ENCODE measurements at places on chromosomes 16 and 17.

DNA sequence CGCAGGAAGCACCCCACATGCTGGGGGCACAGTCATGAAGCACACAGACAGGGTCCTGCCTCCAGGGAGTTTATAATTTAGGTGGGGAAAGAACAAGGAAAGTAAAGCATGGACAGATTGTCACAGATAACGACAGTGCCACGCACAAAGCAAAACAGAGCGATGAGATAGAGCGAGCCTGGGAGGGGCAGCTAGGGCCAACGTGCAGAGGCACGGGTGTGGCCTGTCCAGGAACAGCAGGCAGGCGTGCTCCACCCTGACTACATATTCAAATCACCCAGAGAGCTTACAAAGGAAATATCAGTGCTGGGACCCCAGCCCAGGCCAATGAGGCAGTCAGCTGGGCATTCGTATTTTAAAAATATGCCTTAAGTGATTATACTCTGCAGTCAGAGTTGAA is 16.8 kb downstream of the LGALS9 start:
- DNase-seq: no peak

GRCh38 chr17:80096561-80097021 is 4.8 kb upstream of the GAA start:
- no peak for DNase-seq

DNA sequence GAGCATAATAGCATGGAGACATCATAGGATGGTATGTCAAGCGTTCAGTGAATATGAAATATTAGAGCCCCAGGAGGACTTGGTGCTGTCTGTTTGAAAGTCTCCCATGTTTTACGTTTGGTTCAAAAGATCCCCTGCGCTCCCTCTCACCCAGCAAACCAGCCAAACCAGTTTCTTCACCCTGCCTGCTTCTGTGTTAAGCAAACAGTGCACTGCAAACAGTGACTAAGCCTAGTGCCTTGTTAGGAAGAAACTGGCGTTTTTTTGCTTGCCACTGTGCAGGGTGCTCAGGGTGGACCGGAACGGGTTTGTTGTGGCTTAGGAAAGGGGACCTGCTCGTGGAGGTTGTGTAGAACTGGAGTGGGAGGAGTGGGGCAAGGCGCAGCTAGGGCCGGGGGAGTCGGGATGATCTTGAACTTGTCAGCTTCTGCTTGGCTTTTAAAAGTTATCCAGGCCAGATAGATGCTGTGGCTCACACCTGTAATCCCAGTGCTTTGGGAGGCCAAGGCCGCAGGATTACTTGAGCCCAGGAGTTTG is 7.7 kb downstream of the CDH1 start:
- no peak for DNase-seq

- no peak for DNase-seq
Observed at GRCh38 chr16:86034421-86034919, 135.5 kb downstream of the IRF8 start.

DNA sequence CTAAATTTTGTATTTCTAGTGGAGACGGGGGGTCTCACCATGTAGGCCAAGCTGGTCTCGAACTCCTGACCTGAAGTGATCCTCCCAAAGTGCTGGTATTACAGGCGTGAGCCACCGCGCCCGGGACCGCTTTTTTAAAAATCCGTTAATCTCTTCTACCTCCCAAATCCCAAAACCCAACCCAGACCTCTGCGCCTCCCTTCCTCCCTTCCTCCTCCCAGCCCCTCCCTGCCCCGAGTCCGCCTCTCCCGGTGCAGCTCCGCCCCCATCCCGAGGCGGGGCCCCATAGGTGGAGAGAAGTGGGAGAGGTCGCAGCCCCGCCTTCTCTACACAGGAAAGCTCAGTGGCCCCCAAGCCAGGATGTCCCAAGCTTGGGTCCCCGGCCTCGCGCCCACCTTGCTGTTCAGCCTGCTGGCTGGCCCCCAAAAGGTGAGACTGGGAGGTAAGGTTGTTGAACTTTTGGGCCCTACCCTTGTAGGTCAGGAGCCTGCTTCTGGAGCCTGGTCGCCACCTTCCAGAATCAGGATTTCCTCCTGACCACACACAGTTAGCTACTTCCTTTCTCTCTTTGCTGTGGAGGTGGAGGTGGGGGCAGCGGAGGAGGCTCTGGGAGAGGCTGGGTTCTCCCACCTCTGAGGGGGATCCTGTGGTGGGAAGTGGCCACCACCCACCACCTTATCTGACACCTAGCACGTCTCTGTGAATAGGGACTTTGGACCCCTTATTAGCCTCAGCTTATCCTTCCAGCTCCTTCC is at the start of gene TMEM92:
TMEM92 (plus strand) TSS at position 325 of the 755 bp plus-strand sequence; CDS start at position 361, 36 bp downstream.
- peak; percentile 24 for DNase-seq

- DNase-seq: no peak
Observed at GRCh38 chr16:22266546-22266945, 30.7 kb upstream of the POLR3E start.

DNA sequence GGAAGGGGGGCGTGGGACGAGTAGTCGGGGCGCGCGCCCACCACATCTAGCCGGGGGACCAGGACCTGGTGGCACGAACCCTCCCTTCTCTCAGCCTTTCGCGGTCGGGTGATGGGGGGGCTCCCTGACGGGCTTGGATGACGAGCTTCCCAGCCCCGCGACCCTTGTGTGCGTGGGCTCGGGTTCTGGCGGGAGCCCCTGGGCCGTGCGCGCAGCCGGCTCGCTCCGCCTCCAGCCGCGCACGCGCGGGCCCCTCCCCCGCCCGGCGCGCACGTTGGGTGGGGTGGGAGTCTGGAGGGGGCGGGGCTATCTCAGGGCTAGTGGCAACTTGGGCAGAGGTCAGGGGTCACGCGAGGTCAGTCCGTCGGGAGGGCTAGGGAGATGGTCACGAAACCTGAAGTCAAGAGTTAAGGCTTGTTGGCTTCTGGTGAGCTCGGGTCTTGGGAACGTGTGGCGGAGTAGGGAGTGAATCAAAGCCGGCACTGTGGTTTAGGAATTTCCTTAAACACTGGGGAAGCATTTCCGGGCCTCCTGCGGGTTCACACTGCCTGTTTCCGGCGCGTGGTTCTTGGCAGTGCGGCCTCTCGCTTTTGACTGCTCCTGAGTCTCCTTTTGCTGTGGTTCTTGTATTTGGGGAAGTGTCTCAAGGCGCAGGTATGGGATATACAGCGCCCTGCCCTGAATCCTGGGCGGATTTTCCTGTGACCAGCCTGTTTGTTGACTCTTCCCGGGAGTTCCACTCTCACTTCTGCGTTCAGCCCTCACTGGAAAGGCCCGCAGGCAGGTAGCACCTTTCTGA is at the start of gene SRCAP:
SRCAP (plus strand) TSS at position 356 of the 799 bp plus-strand sequence. CDS start 1,654 bp downstream, outside the sequence.
- peak; percentile 94 for DNase-seq

DNA sequence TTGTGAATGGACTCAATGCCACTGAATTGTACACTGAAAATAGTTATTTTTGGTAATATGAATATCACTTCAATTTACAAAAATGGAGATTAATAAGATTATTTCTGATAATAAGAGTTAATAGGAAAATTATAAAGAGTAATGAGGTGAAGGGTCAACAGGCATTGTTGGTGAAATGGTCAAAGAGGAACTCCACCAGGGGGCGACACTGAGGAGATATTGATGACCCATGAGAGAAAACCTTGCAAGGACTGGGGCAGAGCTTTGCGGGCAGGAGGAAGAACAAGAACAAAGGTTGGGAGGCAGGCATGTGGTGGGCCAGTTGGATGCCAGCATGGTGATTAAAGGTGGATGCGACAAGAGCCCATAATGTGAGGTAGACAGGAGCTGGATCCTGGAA is 74.0 kb upstream of the XYLT1 start:
- peak; percentile 16 for DNase-seq

DNA sequence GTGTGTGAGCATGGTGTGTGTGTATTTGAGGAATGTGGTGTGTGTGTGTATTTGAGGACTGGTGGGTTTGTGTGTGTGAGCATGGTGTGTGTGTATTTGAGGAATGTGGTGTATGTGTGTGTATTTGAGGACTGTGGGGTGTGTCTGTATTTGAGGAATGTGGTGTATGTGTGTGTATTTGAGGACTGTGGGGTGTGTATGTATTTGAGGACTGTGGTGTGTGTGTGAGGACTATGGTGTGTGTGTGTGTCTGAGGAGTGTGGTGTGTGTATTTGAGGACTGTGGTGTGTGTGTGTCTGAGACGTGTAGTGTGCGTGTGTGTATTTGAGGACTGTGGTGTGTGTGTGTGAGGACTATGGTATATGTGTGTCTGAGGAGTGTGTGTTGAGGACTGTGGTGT is 18.0 kb upstream of the CACNG1 start:
- no peak for DNase-seq

GRCh38 chr17:79029327-79030009 is 5.5 kb downstream of the C1QTNF1 start:
- DNase-seq: no peak

Data from activated CD4-positive, alpha-beta T cell treated with anti-CD3 and anti-CD28 coated beads, Interleukin-2, Interleukin-6, amounts not matched to agents 100 ng/mL and 50 ng/mL, durations not matched to agents 16 hours and 8 hours (primary cell).